GM12878 (cell line): ENCODE measurements at places on chromosomes 4 and X.
A peak's percentile ranks its signal among the peaks of the same experiment; 100 is the strongest.

DNA sequence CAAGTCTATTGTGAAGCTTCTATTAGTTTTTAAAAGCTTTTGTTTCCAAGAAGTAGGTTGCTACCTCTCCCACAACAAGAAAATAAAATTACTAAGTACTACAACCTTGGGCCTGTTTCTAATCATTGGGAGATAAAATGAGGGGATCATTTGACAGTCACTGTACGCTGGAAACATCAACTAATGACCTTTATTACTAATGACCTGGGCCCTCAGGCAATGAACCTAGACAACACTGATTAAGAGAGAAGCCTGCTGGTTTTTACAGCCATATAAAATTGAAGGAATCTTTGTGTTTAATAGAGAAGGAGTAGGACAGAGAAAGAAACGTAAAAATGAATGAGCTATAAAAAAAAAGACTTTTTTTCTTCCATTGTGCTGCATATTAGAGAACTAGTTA is 1000.9 kb downstream of the STPG2 start:
- DNase-seq, result no peak

- peak; percentile 40 for DNase-seq
Observed at GRCh38 chrX:40945361-40945713, 139.9 kb upstream of the USP9X start.

GRCh38 chr4:88244816-88245579 is 39.4 kb downstream of the PPM1K start:
- DNase-seq, result no peak

DNA sequence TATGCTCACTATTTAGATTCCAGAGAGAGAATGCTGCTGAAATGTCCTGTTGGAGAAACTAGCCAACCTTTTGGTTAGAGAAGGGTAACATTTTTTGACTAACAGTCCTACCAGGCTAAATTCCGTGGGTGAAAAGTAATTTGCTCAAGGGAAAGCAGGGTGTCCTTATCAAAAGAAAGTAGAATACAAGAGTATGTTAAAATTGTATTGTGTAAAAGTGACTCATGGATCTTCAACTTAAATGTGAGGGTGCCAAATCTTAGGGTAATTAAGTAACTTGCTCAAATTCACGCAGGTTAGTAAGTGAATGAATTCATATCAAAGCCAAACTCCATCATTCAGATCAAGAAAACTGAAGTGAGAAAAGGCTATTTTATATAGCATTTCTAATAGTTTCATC is 81.7 kb downstream of the PCDH7 start:
- DNase-seq, result no peak

DNA sequence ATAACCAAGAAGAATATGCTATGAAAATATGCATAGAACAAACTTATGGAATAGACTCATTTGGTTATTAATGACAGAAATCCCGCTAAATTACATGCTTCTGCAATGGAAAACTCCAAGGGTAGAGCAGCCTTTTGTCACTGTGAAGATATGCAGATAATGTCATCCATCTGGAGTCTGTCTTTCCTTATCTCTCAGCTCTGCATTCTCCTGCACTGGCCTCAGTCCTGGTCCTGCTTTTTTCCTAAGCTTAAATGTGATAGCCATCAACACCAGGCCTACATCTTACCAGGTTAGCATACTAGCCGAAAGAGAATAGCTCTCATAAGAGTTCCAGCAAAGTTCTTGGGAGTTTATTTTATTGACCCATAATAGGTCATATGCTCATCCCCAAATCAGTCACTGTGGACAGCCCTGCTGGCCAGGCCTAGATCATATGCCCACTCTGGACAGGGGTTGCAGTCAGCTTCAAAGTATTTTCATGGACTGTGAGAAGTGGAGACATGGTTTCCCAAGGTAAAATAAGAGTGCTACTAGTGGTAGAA is 86.5 kb upstream of the LEF1 start:
- no peak for DNase-seq

DNA sequence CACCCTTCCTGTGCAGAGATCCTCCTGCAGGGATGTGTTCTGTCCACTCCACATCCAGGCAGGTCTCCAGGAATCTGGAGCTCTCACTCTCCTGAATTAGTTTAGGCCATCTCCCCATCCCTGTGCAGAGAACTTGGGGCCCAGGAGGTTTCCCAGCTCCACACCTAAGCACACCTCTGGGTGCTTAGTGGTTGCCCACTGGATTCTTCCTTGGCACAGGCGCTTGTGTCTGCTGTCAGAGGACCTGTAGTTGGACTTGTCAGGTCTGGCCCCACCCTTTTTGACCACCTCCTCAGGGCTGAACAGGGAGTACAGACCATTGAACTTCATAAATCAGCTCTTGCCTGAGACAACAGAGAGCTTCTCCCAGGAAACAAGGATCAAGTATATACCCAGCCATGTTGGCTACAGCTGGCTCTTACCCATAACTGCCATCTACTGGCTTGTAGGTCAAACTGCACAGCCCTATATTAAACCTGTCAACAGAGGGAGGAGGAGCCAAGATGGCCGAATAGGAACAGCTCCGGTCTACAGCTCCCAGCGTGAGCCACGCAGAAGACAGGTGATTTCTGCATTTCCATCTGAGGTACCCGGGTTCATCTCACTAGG is 275.5 kb downstream of the PPARGC1A start:
- no peak for DNase-seq

GRCh38 chr4:121885115-121885514 is 14.8 kb upstream of the BBS7 start:
- no peak for DNase-seq

- no peak for DNase-seq
Observed at GRCh38 chr4:41679991-41680390, 68.5 kb downstream of the PHOX2B start.

- no peak for DNase-seq
Observed at GRCh38 chrX:30488092-30488491, 89.5 kb downstream of the TASL start.

GRCh38 chrX:24491741-24492140 is 26.7 kb downstream of the PDK3 start:
- DNase-seq, result no peak

GRCh38 chr4:156659570-156659969 is 312.0 kb downstream of the PDGFC start:
- no peak for DNase-seq

DNA sequence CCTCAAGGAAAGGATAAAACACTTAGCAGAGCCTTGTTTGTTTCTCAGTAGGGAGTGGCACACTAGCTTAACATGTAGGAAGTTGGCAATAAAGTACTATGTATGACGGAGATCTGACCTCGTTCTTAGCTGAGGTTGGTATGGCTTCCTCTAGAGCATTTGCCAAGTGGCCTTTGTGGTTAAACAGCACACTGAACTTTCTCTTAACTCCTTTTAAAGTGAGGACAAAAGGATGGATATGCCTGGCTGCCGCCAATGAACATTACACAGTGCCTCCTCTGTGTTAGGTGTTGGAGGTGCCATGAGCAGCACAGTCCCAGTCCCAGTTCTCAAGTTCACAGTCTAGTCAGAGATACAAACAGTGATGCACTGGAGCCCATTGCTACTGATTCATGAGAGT is 54.4 kb downstream of the VGLL1 start:
- DNase-seq, result no peak

DNA sequence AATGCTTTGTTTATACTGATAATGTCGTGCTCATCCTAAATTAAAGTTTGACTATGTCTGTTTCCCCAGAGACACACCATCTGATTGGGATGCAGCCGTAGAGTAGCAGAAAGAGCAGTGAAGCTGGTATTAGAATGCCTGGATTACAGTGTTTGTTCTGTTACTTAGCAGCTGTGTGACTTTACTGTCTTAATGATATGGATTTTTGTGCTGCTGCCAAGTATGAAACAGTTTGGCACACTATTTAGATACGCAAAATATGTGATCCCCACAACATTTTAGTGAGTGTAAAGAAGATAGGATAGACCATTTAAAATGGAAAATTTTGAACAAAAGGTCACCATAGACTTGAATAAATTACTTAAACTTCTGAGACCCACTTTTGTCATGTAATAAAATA is 1.2 kb upstream of the CHIC1 start:
- no peak for DNase-seq

DNA sequence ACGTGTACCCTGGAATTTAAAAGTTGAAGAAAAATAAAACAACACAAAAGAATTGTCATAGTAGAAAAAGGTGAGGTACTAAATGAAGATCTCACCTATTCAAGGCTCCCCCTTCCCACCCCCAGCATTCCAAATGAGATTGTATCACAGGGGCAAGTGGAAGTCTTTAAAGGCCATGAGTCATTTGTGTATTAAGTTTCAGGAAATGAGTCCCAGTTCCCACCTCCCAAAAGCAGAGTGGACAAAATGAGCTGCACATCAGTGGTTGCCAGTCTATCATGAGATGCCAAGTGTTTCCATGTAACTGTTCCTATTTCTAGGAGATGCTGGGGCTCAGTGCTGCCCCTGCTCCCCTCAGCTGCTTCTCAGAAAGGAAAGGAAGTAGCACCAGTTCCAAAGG is 20.1 kb downstream of the ARHGEF9 start:
- DNase-seq, result no peak

GRCh38 chr4:125833-126232 is 1.5 kb downstream of the ZNF718 start:
- no peak for DNase-seq

DNA sequence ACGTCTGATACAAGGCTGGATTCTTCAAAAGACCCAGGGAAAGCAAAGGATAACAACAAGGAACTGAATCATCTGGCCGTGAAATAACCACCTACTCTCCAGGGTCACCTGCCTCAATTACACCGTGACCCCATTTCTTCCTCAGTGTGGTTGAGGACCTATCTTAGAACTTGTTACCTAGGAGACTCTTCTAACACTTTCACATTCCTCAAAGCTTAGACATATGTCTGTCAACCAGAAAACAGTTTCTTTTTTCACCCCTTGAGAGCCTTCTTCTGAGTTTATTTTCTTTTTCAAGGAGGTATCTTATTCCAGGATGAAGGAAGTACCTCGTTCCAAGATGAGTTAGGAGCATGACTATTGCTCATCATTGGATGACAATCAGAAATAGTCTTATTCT is 337.8 kb downstream of the ARHGAP24 start:
- no peak for DNase-seq

DNA sequence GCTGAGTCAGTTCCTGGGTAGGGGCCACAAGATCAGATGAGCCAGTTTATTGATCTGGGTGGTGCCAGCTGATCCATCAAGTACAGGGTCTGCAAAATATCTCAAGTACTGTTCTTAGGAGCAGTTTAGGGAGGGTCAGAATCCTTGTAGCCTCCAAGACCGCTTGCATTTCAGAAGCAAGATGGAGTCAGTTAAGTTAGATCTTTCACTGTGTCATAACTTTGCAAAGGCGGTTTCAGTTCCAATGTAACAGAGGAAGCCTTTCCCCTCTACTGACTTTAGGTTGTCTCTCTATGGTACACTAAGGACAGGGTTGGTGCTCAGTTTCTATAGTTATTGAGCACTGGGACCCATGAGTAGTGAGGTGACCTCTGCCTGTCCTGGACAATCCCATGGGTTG is 127.3 kb upstream of the WDR1 start:
- DNase-seq, result no peak

DNA sequence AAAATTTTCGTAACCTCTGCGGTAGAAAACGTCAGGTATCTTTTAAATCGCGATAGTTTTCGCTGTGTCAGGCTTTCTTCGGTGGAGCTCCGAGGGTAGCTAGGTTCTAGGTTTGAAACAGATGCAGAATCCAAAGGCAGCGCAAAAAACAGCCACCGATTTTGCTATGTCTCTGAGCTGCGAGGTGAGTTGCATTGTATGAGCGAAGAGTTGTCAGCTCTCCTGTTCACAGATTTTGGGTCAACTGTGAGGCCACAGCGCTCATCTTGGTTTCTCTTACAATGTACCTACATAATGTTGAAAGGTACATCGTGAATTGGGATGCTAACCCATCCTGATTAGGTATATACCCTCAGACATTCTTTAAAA is 486 bp downstream of the CLCN3 start:
- no peak for DNase-seq

GRCh38 chr4:19379191-19379708 is 872.5 kb upstream of the SLIT2 start:
- DNase-seq, result no peak

GRCh38 chr4:48651914-48652313 is 128.2 kb downstream of the FRYL start:
- DNase-seq, result no peak

DNA sequence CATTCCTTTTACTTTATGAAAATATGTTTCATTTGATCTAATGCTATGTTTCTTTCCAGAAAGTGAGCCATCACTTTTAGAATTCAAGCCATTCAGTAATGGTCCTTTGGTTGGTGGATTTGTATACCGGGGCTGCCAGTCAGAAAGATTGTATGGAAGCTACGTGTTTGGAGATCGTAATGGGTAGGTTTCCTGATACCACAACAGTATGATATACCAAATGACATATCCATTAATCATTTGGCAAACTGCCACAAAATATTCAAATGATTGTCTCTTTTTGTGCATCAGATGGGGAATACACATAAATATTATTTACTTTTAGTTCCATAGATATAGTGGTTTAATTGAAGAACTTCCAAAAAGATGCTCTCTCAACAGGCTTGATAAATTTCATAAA is 68.2 kb downstream of the HHIP start:
- no peak for DNase-seq

DNA sequence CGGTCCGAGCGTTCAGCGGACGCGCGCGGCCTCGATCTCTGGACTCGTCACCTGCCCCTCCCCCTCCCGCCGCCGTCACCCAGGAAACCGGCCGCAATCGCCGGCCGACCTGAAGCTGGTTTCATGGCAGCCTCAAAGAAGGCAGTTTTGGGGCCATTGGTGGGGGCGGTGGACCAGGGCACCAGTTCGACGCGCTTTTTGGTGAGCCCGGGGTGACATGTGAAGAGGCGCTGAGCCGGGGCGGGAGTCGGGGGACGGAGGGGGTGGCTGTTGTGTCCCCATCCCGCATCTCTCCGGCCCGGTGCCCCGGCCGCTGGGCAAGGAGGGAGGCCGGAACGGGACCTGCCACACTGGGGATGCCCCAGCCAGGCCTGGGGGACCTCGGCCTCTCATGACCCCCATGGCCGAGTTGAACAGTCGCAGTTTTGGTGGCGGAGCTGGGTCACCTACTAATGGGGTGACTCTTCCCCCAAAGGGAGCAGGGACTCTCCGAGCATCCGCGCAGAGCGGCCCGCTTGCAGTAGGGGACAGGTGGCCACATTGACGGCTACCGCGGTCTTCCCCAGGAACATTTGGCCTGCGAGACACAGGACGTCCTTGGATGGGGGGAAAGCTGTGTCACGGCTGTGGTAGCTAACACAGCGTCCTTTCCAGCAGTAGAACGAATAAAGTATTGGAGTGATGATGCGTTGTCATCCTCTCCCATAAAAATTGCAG is at the start of gene GK:
Gene GK (plus strand): TSS at position 9 of the 717 bp plus-strand sequence. CDS start 115 bp downstream, at position 124.
- DNase-seq, result no peak

GRCh38 chrX:135009838-135010237 is 12.5 kb downstream of the RTL8B start:
- DNase-seq, result no peak

- DNase-seq, result no peak
Observed at GRCh38 chr4:109607976-109608375, 47.9 kb downstream of the MCUB start.
